HAP-1 (cell line): ENCODE measurements at places on chromosomes 2 and 18.

DNA sequence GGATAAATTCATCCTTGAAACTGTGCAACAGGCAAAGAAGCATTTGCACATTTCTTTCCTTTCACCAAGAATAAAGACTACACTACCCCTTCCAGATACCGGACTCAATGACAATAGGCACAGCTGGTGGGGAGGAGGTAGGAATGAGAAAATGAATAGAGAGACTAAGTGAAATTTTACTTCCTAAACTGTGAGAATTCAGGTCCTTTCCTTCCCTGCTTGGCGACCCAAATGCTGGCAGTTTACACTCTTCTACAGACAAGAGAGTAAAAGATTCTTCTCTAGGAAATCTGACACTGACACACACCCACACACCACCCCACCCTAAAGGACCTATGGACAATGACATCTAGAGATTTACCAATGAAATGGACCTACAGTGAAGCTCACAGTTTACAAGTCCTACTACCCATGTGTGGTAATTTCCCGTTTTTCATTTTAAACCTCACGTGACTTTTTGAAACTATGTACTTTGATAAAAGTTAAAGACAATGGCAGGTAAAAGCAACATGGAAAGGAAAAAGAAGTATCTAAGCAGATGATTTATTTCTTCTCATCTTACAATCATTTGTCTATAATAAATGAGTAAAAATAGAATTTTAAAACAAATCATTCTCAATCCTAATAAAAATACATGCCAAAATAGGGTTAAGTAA is 27.9 kb downstream of the REV1 start:
- no peak for DNase-seq

DNA sequence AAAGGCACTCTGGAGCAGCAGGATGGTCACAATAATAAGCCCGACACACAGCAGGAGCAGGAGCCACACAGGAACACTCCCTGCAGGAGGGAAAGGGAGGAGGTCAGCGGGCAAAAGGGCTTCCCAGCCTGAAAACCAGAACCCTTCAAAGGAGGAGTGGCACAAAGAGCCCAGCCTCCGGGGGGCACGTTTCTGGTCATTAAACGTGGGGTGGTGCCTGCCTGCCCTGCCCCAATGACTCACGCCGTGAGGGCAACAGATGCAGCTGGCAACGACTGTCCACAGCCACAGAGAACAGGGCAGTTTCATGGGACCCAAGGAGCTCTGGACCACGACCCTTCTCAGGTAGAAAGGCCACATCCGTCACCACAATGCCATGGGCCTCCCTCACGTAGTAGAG is 3.0 kb downstream of the PREB start:
- DNase-seq: no peak

- DNase-seq: no peak
These were observed 525.4 kb downstream of the CCDC85A start for GRCh38 chr2:56709181-56709580.

DNA sequence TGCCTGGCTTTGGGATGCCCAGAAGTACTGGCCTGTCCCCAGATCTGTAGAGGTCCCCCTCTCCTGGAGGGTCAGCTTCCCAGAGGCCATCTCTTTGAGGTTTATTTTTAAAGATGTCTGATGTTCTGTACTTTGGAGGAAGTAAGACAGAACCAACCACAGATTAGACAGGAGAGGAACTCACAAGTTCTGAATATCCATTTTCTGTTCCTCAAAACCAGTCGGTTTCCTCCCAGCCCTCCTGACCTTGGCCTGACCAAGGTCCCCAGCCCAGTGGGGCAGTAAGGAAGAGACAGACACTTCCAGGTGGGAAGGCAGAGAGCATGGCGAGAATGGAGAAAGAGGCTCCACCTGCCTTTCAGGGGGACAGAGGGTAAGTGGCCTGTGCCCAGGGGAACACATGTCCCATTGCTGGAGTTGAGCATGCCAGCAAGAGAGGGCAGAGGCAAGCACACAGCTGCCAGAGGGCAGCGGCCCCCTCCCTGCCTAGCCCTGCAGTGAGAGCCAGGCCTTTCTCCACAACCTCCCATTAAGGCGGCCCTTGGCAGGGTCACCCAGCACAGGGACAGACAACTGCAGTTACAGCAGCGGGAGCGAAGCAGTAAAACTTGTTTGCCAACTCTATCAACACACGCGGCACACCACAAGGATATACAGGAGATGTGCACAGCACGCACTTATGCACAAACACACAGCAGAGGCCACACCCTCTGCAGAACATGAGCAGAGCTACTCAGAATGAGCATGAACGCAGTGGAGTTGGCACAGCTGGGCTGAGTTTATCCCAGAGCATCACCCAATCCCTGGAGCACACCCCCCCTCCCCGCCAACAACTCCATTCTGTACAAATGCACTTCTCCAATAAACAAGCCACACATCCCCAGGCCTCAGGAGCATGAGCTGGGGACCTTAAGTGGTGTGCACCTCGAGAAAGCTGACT is 18.5 kb upstream of the SEMA4C start:
- no peak for DNase-seq

GRCh38 chr2:20465716-20466394 is 19.0 kb downstream of the RHOB start:
- DNase-seq: no peak

DNA sequence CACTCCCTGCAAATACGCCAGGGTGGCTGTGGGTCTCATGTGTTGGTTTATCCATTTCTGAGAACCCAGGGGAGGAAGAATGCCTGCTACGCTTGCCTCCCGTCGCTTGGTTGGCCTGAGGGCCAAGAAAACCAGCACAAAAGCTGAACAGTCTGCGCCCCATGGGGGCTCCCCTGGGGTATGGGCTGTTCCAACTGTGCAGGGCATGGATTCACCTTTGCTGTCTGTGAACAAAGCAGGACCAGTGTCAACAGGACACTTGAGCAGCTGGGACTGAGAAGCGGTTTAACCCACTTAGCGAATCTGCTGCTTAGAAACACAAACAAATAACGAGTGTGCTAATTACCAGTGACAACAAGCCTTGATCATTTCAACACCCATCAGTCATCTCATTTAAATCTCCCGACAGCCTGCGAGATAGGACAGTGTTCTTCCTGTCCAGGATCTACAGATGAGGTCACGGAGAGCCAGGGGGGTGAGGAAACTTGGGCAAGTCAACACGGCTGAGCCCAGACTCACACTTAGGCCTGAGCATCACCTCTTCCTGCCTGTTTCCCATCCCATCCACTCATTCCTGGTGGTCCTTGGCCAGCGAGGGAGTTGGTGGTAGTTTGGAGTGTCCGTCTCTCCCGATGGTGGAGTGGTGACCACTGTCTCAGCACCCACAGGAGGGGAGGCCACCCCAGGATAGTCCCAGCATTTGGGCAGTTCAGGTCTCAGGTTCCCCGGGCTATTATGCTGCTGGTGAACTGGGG is 111.6 kb upstream of the HAAO start:
- DNase-seq: no peak
